NCI-H524 treated with DMSO at 0.1 percent for 48 hours (cell line): ENCODE measurements at places on chromosomes 3 and 15.

DNA sequence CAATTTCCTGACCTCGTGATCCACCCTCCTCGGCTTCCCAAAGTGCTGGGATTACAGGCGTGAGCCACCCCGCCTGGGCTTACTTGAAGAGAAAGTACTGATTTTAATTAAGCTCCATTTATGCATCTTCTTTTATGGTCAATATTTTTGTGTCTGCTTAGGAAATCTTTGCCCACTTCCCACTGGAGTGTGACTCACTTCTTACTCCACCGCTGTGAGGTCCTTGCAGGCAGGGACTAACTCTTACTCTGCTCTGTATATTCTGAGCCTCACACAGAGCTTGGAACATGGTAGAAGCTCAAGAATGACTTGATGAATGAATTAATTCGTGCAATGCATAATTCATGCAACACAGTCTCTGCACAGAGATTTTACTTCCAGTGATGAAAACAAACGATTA is 2.9 kb upstream of the TM4SF19 start:
- no peak for DNase-seq

- DNase-seq: no peak
Observed at GRCh38 chr15:66963710-66964109, 101.7 kb upstream of the SMAD3 start.

DNA sequence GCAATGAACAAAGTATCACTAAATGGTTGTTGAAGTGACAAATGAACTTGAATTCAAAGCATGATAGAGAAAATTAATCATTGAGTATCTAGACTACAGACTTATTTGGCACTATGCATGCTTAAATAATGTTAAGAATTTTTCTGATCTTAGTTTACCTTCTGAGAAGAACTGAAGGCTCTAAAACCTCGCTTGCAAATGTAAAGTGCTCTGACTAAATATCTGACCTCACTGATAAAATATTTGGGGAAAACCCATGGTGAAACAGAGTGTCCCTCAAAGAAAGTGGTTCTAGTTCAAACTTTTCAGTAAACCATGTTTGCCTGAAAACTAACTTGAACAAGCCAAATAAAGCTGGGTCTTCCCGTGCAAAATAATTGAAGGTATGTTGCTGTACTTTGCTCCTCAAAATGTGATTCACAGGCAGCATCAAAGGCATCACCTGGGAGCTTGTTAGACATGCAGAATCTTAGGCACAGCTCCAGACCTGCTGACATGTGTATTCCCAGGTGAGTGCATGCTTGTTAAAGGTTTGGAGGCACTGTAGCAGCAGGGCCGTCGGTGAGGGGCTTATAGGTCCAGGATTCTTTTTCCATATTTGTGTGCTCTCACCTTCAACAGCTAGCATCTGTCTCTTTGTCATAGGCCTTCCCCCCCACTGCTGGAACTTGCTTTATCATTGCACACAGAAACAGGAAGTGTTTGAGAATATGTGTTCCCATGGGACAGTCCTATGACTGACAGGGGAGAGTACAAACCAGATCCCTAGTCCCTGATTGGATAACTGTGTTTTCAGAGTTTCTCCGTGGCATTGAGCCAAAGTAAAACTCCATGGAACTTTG is 524.2 kb upstream of the LMCD1 start:
- no peak for DNase-seq

- peak; percentile 89 for DNase-seq
Observed at GRCh38 chr15:25739687-25740121, 123.4 kb downstream of the ATP10A start.

GRCh38 chr3:186566772-186567071 is 417 bp downstream of the TBCCD1 start:
- DNase-seq: no peak

DNA sequence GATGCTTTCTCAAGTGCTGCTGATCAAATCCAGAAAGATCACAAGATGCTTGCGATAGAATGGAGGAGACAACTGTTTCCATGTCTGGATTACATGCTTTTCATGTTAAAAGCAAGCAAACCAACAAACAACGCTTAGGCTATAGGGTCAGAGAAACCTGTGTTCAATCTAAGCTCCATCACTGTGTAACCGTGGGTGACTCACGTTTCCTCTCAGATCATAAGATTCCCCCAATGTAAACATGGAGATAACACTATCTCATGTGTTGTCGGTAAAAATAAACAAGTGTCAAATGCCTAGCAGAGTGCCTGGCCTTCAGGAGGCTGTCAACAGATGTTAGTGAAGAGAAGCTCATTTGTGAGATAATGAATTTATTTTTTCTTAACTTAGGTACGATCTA is 907.8 kb downstream of the NTRK3 start:
- DNase-seq: no peak

DNA sequence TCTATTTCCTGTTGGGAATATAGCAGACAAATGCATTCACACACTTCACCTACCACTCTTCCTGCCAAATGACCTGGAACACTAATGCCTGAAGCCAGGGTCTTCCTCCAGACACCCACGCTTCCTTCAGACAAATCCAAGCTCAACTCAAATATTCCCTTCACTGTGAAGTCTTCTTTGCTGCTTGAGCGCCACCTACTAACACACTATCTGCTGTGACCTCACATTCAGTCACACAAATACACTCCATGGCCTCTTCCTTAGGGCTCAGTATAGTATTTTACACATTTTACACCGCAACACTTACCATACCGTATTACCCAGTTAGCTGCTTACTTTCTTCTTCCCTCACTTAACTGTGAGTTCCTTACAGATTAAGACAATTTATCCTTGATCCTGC is 149.4 kb downstream of the SHOX2 start:
- no peak for DNase-seq

- DNase-seq: no peak
Observed at GRCh38 chr3:97899331-97899730, 72.9 kb downstream of the RIOX2 start.

DNA sequence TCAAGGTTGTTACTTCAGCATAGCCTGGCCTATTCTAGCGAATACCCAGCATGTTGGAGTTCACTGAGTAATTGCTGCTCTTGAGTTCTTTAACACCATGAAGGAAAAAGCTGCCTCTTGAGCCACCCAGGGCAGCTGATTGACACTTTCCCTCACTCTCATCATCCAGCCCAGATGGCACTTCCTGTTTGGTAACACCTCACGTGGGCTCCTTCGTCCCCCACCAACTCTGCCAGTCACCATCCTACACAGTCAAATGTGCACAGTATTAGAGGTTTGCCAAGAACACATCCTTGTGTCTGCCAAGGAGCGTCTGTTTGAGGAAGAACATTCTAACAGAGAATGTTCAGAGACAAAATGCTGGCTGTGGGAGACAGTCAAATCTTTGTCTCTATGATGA is 266.3 kb downstream of the RPLP1 start:
- DNase-seq: no peak

DNA sequence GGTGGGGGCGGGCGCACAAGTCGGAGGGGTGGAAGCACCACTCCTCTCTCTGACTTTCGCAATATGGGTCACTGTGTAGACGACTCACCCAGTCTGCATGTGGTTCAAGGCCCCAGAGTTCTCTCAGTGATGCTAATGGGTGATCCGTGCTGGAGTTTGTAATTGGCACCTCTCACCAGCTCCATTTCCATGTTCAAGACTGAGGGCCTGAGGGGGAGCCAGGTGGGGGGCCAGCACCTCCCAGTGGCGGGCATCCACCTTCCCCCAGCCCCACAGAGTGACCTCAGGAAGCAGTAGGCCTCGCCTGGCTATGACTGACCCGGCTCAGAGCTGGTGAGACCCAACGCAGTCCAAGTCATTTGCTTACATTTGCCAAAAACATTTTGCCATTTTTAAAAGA is 230.0 kb upstream of the ST8SIA2 start:
- no peak for DNase-seq

DNA sequence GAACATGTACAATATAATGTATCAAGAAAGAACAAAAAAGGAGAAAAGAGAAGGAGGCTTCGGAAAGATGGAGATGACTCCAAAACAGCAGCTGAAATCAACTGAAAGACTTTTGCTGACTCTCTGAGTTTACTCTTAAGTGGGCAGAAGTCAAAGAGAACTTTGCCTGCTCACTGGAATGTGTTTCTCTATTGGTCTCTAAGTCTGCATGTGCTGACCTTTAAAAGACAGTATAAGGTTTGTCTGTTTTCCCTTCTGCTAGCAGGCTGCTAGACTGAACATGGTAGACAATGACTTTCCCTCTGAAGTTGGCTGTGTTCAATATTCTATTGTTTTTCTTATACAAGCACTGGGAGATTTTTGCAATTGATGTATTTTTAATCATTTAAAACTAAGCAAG is 7.2 kb upstream of the MAP4 start:
- no peak for DNase-seq

DNA sequence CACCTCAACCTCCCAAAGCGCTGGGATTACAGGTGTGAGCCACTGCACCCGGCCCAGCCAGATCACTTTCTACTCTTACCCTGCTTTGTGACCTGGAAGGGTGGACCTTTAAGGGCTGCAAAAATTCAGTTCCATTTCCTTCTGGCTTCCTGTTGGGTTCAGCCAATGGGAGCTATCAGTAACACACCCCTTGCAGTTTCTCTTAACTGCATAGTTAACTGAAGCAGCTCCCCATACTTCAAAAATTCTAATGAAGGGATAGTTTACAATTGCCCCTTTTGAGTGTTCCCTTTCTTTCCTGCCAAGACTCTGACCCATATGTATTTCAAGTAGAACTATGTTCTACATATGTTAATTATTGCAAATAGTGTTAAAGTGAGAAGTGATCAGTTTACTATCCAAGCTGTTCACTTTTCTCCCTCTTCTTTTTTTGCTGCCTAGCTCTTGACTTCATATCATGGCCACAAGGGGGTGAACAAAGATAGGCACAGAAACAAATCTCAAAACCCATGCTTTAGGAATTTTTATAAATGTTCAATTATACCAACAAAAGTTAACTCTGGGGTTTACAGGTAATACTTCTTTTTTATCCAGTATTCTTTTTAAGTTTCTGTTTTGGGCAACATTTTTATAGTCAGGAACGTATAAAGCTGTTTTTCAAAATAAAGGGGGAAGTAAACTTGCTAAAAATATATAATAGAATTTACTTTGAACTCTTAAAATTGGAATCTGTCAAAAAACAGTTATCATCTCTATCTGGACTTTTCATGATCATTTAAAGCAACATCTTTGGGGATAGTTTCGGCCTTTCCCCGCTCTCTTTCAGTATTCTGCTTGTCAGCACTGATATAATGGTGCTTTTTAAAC is 8.1 kb downstream of the PGBD4 start:
- peak; percentile 90 for DNase-seq

- no peak for DNase-seq
Observed at GRCh38 chr3:195790901-195791300, 20.8 kb downstream of the MUC4 start.

GRCh38 chr15:83653288-83653638 is 660 bp upstream of the ADAMTSL3 start:
- DNase-seq: no peak

DNA sequence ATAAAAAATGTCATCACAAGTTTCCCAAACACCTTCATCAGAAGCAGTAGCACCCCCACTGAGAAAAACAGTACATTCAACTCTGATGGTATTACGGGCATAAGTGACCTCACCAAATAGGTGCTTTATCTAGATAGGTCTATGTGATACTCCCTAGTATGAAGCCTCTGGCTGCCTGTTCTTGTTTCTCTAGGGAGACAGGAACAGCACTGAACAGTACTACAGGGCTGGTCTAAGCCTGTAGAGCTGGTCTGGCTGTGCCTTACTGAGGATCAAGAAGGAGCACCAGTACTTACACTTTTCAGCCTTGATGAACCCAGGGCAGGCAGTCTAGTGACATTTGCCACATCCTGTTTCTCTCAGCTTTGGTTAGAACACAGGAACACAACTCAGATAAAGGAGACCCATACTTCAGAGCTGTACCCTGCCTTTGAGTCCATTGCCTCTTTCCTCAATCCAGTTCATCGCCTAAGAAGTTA is 35.9 kb downstream of the OXNAD1 start:
- DNase-seq: no peak
